AG08396 (cell line): ENCODE measurements at places on chromosomes 1 and 21.

- no peak for DNase-seq
These were observed 5.4 kb downstream of the TPRG1L start for GRCh38 chr1:3630161-3630611.

DNA sequence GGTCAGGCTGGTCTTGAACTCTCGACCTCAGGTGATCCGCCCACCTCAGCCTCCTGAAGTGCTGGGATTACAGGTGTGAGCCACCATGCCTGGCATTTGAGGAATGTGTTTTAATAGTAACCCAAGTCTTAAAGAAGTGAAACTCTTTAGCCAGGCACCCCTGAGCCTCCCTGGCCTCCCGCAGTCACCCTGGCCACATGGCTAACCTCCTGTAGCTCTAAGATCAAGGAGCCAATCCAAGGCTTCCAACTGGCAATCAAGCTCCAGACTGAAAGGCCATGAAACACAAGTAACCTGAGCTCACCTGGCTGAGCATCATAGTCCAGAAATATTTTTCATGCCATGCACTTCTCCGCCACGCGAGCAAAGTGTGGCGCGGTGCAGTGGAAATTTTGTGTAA lies 84.3 kb downstream of the LTN1 start:
- no peak for DNase-seq

DNA sequence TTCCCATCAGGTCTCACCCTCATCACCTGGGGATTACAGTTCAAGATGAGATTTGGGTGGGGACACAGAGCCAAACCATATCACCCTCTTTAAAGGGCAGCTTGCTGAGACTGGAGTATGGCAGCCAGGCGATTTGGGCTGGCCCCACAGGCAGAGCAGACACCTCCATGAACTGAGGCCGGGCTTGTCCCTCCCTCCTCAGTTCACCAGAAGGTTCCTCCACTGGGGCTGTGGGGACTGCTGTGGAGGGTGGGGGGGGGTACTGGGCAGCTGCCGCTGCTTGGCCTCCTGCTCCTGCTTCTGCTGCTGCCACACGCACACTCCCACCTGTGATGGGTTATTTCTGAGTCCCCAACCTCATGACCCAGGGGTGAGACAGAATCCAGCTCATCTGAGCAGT lies 53.9 kb upstream of the PDE9A start:
- no peak for DNase-seq

GRCh38 chr1:168234846-168235547 lies 9.2 kb downstream of the SFT2D2 start:
- DNase-seq = peak; percentile 65

- DNase-seq = no peak
These were observed 224.9 kb downstream of the PTPRU start for GRCh38 chr1:29461115-29461739.

DNA sequence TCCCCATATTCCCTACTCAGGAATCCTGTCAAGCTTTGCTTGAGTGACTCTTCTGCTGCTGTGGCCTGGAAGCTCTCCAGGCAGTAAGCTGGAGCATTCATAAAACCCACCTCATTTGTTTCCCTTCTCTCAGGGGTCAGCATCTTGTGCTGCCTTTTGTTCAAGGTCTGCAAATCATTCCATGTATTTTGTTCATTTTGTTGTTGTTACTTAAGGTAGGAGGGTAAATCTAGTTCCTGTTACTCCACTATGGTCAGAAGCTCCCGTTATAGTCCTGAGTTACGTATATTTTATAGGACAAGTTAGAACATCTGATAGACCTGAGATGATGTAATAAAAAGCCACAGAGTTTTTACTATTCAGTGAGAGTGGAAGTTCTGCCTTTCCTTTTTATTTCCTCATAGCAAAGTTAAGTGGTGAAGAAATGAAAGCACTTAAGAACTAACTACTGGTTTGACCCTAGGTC lies 9.9 kb downstream of the SYNJ1 start:
- no peak for DNase-seq

GRCh38 chr1:207007352-207008033 lies 25.1 kb downstream of the C1orf116 start:
- peak; percentile 77 for DNase-seq

DNA sequence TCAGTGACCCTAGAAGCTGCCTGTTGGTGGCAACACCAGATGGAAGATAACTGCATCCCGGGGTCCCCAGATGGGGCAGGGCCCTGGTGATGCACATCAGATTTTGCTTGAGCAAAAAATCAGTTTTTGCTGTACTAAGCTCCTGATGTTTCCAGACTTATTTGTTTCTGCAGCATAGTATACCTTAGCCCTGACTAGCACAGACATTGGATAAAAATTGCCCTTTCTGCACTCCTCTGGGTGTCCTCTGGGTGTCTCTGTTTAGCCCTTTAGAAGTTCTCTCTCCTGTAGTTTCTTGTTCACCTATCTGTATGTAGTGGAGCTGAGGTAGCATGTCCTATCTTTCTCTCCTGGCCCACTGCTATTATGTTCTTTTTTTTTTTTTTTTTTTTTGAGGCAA lies 30.3 kb upstream of the PLA2G2C start:
- DNase-seq = no peak

- DNase-seq = peak; percentile 3
These were observed 545.2 kb upstream of the BRINP3 start for GRCh38 chr1:191022856-191023255.

DNA sequence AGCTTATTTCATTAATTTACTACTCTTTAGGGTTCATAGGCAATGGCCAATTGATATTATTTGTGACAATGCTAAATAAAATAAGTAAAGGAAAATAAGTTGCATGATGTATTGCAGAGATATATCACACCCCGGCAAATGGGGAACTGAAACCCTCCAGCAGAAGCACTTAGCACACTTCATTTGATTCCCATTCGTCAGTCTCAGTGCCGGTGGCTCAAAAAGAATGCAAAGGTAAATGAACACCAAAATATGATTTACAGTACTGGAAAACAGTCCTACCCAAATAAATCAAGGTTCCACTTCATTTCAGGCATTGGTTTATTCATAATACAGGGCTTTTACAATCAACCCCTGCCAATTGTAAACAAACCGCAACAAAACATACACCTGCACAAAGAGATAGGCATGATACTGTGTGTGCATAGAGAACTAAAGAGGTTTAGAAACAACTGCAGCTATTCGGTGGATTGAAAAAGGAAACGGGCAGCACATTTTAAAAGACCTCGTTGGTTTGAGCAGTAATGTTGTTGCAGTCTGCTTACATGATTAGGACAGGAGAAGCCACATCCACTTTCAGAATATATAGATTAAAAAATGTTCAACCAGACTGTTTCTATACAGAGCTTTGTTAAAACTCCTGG lies 1019.2 kb downstream of the TTLL7 start:
- no peak for DNase-seq

GRCh38 chr1:30782361-30783255 lies 25.0 kb upstream of the LAPTM5 start:
- DNase-seq = peak; percentile 90

DNA sequence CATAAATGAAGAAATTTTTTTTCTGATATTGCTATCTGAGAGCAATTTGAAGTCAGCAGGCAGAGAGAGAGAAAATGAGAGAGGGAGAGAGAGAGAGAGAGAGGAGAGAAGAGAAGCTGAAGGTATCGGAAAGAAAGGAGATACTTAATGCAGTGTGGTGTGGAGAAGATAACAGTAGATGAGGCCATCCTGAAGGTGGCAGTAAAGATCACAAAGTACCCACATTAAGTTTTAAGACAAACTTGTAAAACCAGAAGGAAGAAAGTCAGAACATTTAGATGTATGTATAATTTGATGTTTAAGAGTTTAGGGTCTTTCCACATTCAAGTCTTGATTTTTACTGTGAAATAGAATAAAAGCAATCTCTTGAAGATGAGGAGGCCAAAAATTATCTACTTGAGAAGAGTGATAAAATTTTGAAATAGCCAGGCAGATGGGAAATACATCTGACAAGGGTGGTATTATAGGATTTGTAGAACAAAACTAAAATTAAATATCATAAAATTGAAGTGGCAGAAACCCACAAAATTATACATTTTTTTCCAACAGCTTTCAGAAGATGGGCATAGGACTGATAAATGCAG lies 1753.4 kb downstream of the MRPL39 start:
- no peak for DNase-seq

DNA sequence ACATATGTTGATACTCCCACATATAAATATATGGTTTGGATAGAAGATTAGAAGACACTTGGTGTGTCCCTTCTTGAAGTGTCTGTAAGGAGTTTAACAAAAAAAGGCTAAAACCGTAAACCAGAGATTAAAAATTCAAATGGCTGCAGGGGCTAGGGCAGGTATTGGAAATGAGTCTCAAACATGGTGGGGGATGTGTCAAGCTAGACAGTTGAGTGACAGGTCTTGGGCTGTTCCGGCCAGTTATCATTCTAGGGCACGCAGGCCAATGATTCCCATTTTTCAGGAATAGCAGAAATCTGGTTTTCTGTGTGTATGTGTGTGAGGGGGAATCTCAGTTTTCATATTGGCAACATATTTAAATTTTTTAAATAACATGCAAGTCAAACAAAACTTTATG lies 77.2 kb downstream of the AK4 start:
- DNase-seq = no peak

- peak; percentile 10 for DNase-seq
These were observed 193.0 kb downstream of the CACNA1E start for GRCh38 chr1:181676269-181676668.

DNA sequence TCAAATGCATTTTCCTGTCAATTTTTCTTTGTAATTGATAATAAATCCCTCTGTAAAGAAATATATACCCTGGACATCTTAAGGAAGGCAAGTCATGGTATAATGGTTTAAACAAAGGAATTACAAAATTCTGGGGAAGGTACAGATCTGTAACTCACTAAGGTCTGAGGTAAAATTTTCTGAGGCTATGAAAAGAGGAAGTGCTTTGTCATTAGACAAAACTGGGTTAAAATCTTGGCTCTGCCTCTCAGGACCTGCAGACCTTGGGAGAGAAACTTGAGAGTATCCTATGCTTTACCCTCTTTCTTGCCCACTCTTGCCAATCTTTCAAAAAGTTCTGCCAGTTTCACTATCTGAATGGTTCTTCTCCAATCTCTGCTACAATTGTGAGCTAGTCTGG lies 26.8 kb upstream of the BEND5 start:
- DNase-seq = no peak

GRCh38 chr1:222546548-222547259 lies 1.2 kb downstream of the HHIPL2 start:
- peak; percentile 80 for DNase-seq

GRCh38 chr21:36636016-36636415 lies 62.9 kb upstream of the SIM2 start:
- no peak for DNase-seq

GRCh38 chr1:3241673-3242407 lies 172.8 kb downstream of the PRDM16 start:
- DNase-seq = no peak

- no peak for DNase-seq
These were observed 92.7 kb upstream of the LRRC7 start for GRCh38 chr1:69475021-69475420.

- no peak for DNase-seq
These were observed 84.1 kb upstream of the SELENON start for GRCh38 chr1:25715888-25716287.

DNA sequence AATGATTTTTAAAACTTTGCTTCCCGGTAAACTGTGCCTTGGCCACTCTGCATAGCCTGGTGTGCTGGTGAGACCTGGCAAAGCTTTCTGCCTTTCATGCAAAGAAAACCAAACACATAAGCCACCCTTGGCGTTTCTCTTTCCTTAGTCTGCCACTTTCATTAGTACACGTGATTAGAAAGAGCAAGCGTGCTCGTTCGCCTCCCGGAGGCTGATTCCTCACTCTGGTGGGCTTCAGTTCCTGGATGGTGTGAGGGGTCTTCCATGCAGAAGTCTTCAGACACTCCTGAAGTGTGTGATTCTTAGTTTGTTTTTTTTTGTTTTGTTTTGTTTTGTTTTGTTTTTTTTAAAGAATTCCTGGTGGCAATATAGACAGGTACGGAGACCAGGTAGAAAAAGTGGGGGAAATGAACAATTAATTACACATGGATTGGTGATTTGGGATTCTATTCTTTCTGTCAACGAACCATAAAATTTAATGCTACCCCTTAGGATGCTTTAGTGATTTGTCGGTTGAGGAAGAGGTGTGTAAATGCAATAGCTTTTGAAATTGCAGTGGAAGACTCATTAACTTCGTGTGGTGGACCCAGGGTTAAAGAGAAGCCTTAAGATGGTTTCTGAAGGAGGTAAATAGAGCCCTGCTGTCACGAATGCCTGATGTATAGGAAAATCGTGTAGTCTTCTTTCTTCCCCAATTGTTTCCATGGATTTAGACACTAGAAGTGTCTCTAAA lies 2.1 kb downstream of the GALNT2 start:
- peak; percentile 29 for DNase-seq

GRCh38 chr1:25504706-25505595 lies 38.5 kb upstream of the LDLRAP1 start:
- no peak for DNase-seq

- peak; percentile 45 for DNase-seq
These were observed 79.0 kb downstream of the RAVER2 start for GRCh38 chr1:64823691-64824476.

DNA sequence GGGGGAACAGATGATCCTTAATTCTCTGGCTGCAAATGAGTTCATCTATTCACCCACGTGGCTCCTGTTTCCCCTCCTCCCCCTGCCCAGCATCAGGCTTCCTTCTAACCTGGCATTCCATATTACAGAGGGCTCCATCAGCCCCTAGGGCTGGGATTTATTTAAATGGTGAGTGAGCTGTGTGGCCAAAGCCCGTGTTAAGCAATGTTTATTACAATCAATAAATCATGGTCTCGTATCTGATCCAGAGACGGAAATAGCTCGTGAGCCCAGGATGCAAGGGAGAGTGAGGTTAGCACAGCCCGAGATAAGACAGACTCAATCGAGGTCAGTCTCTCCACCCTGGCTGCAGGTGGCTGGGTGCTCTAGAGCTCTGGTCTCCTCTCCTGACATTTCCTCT lies 43.1 kb upstream of the IGSF21 start:
- DNase-seq = no peak

GRCh38 chr1:226041419-226041818 lies 21.1 kb upstream of the H3-3A start:
- no peak for DNase-seq

DNA sequence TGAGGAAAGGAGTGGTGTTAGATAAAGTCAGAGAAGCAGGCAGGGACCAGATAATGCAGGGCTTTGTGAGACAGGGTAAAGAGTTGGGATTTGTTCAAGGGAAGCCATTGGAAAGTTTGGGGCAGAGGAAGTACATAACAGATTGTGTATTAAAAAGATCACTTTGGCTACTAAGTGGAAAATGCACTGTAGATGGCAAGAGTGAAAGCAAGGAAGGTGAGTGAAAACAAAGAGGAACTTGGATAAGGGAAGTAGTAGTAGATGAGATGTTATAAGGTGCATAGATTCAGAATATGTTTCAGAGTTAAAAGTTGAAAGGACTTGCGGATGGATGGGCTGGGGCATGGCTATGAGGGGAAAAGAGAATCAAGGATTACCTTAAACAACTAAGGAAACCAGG lies 17.4 kb downstream of the MRPL39 start:
- no peak for DNase-seq
